ENCODE measurements at places on chromosomes 1 and 21. TPM values are rescaled to one million over a fixed set of nuclear protein-coding genes. Genes with fewer than 3 reads are reported as not detected.

- no peaks in the 10 kb centered on the region for H3K27me3 ChIP-seq
- H3K27ac ChIP-seq = no peak overlapping the region
- H3K4me3 ChIP-seq = no peak overlapping the region
- H3K36me3 ChIP-seq = no peaks in the 10 kb centered on the region
- peaks cover 3% of the 10 kb centered on the region for H3K4me1 ChIP-seq
- DNase-seq = no peak
Observed at GRCh38 chr1:200354243-200354642, 55.6 kb downstream of the ZNF281 start.

Gene EFCAB14
- 33.2 TPM for total RNA-seq

DNA sequence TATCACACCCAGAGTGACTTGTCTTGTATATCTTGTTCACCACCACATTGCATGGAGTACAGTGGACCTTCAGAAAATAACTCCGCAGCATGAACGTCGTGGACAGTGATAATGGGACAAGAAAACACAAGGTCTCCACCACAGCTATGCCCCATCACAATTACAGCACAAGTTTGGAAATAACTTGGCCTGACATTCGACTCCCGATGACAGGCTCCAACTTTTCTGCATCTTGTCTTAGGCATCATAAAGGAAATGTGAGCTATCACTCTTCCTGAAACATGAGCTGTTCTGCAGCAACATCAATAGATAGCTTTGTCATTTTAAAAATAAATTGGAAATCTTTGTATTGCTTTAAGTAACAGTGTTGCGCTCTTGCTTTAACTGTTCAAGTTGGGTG, 2.9 kb downstream of the RRP1B start:
- peaks cover 20% of the 10 kb centered on the region for H3K36me3 ChIP-seq
- no peak overlapping the region for H3K4me3 ChIP-seq
- H3K4me1 ChIP-seq = peaks cover 23% of the 10 kb centered on the region
- no peaks in the 10 kb centered on the region for H3K27me3 ChIP-seq

DNA sequence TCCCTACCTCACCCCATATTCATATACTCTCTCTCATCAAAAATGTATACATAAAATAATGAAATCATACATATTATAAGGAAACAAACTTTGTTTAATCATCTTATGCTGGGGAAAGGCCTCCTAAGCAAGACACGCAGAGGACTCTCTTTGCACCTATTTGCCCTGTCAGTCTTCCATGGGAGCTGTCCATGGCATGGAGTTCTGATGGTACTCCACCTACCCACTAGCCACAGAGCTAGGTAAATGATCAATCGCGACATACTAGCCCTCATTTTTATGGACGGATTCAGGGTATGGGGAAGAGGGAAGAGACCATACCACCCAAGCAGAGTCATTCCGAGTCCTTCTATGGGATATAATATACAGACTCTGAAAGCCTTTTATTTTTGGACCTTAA, 131.0 kb downstream of the CSMD2 start:
- no peak overlapping the region for H3K4me3 ChIP-seq
- H3K27me3 ChIP-seq = no peaks in the 10 kb centered on the region
- H3K4me1 ChIP-seq = no peaks in the 10 kb centered on the region
- DNase-seq = no peak

Gene FMO2
- not detected for total RNA-seq

GRCh38 chr21:25422610-25423608, 184.4 kb downstream of the MRPL39 start:
- H3K4me1 ChIP-seq = no peaks in the 10 kb centered on the region
- no peak overlapping the region for H3K27ac ChIP-seq
- peaks cover 27% of the 10 kb centered on the region for H3K27me3 ChIP-seq
- H3K36me3 ChIP-seq = no peaks in the 10 kb centered on the region
- no peak overlapping the region for H3K4me3 ChIP-seq
- no peak for DNase-seq

- H3K36me3 ChIP-seq = peaks cover 37% of the 10 kb centered on the region
- peaks cover 33% of the 10 kb centered on the region for H3K4me1 ChIP-seq
- no peak overlapping the region for H3K4me3 ChIP-seq
- H3K27me3 ChIP-seq = no peaks in the 10 kb centered on the region
Observed at GRCh38 chr21:31124010-31124409, 85.7 kb upstream of the KRTAP19-8 start.

GRCh38 chr1:152855661-152856060, 4.1 kb upstream of the LCE7A start:
- no peak overlapping the region for H3K27ac ChIP-seq
- H3K4me3 ChIP-seq = no peak overlapping the region
- H3K4me1 ChIP-seq = no peaks in the 10 kb centered on the region
- DNase-seq = no peak
- no peaks in the 10 kb centered on the region for H3K27me3 ChIP-seq

DNA sequence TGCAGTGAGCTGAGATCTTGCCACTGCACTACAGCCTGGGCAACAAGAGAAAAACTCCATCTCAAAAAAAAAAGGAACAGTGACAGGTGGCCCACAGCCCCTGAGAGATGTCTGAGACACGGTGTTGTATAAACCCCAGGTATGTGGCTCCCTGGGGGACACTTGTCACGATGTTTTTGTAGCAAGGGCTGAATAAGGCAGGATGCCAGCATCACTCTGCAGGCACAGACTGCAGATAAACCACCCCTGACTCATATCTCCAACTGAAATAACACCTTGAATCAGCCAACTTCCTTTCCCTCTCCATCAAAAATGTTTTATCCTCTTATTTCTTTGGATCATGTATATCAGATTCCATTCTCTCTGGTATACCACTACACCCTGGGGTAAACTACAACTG, 52.5 kb downstream of the NMNAT2 start:
- H3K27me3 ChIP-seq = no peaks in the 10 kb centered on the region
- DNase-seq = no peak
- H3K27ac ChIP-seq = no peak overlapping the region
- H3K4me1 ChIP-seq = peaks cover 28% of the 10 kb centered on the region
- no peak overlapping the region for H3K4me3 ChIP-seq

DNA sequence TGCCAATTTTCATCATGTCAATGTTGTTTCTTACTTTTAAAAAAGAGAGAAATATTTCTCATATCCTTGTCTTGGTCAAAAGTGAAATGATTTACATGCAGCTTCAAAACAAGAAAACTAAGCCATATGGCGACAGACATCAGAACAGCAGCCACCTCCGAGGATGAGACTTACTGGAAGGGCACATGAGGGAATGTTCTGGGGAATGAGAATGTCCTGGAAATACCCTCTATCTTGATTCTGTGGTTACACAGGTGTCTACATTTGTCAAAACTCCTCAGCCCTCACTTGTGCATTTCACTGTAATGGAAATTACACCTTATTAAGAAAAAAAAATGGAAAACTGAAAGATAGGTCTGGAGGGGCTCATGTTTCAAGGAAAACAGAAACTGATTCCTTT, 14.2 kb upstream of the ECE1 start:
- no peak for DNase-seq
- H3K27ac ChIP-seq = no peak overlapping the region
- no peak overlapping the region for H3K4me3 ChIP-seq
- H3K4me1 ChIP-seq = peaks cover 36% of the 10 kb centered on the region
- no peaks in the 10 kb centered on the region for H3K36me3 ChIP-seq
- no peaks in the 10 kb centered on the region for H3K27me3 ChIP-seq

GRCh38 chr1:162117039-162117774, 47.7 kb downstream of the NOS1AP start:
- H3K27me3 ChIP-seq = no peaks in the 10 kb centered on the region
- H3K4me1 ChIP-seq = peaks cover 32% of the 10 kb centered on the region
- H3K27ac ChIP-seq = no peak overlapping the region
- no peaks in the 10 kb centered on the region for H3K36me3 ChIP-seq
